ENCODE measurements at places on chromosomes 12 and 14. TPM values are rescaled to one million over a fixed set of nuclear protein-coding genes. Genes with fewer than 3 reads are reported as not detected.

DNA sequence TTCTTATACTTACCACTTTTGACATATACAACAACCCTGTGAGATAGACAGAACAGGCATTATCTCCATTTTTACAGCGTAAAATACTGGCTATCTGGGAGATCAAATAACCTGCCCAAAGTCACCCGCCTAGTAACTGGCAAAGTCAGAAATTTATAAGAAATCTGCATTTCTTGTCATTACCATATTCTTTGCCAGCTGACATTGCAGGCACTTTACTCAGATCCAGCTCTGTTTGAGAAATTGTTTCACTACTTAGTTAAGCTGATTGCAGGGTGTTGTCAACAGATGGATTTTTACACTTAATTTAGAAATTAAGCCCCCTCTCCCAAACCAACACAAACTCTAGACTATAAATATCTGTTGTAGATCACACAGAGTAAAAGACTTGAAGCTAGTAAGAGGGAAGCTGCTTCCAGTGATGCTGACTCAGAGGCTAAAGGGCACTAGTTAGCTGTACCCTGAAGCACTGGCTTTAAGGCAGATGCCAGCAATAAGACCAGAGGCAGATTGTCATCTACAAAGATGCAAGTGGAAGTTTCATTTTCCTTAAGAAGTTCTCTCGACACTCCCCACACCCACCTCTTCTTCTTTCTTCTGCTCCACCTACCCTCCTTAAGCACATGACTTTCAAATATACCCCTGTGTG, 153.1 kb downstream of the ANO6 start:
- peak; percentile 82 for DNase-seq

GRCh38 chr14:92924247-92924646, 1.3 kb downstream of the CHGA start:
- DNase-seq: no peak

GRCh38 chr14:96852823-96853422, 55.7 kb downstream of the VRK1 start:
- peak; percentile 24 for DNase-seq

The CATSPERB gene
- not detected for total RNA-seq

GRCh38 chr12:88726806-88727720, 146.8 kb upstream of the KITLG start:
- peak; percentile 34 for DNase-seq

The LRRC10 gene
- total RNA-seq: not detected

DNA sequence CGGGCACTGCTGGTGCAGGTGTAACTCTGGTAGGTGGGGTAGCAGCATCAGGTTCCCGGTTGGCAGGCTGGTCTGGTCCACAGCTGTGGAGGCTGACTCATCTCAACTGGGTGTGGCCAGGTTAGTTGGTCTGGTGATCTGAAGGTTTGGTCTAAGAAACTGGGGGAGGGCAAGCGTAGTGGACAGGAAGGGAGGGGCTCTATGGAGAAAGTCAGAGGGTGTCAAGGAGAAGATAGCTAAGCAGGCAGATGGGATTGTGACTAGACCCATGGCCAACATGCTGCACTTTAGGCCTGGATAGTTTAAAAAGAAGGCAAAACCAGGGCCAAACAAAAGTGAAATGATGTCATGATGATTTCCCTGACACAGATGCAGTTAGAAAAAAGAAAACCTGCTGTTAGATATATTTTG, 7.9 kb downstream of the TRIM9 start:
- DNase-seq: peak; percentile 28

DNA sequence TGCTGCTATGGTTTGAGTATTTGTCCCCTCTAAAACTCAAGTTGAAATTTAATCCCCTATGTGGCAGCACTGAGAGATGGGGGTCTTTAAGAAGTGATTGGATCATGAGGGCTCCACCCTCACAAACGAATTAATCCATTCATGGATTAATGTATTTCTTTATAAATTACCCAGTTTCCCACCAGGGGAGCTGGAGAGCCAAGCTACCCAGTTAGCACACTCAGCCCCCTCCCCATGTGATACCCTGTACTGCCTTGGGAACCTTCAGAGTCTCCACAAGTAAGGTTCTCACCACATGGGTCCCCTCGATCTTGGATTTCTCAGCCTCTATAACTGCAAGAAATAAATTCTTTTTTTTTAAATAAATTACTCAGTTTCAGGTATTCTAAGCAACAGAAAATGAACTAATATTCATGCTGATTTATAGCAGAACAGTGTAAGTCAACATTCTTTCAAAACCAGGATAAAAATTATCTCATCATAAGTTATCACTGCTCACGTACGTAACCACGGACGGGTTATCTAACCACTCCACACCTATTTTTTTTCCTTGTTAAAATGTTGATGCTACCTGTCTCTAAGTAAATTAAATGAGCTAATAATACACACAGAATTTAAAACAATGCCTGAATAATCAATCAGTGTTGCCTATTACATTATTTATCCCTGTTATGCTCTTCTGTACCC, 3.6 kb downstream of the NAP1L1 start:
- no peak for DNase-seq

GRCh38 chr14:92328664-92329255, 5.8 kb downstream of the SLC24A4 start:
- no peak for DNase-seq

DNA sequence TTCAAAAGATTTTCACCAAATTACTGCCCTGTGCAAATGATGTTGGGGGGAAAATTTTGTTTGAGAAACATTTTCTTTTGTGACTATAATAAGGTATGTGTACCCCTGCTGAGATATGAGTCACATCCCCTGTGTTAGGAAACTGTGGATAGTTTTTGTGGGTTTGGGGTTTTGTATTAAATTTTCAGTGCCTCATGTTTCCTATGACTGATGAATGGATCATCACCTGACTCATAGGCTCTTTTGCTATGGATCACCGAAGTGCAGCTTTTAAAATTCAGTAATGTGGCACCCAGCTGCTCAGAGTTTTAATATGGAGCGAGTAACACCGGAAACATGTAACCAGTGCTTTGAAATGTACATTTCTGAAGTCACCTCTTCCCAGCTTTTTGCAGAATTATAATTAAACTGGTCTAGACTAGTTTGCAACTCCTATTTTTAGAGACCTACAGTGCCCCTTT, 167.4 kb upstream of the HMGA2 start:
- peak; percentile 99 for DNase-seq

All from M059J (cell line).